Right lobe of liver (tissue), 6 donors: ENCODE measurements at places on chromosomes 6 and 20. TPM values are rescaled to one million over a fixed set of nuclear protein-coding genes. Genes with fewer than 3 reads are reported as not detected.

CTCFL gene
- total RNA-seq: 0.50 TPM

BACH2 gene
- 2.6 TPM for total RNA-seq

RAET1E gene
- not detected for total RNA-seq

ADA gene
- total RNA-seq: 3.1 TPM

DNA sequence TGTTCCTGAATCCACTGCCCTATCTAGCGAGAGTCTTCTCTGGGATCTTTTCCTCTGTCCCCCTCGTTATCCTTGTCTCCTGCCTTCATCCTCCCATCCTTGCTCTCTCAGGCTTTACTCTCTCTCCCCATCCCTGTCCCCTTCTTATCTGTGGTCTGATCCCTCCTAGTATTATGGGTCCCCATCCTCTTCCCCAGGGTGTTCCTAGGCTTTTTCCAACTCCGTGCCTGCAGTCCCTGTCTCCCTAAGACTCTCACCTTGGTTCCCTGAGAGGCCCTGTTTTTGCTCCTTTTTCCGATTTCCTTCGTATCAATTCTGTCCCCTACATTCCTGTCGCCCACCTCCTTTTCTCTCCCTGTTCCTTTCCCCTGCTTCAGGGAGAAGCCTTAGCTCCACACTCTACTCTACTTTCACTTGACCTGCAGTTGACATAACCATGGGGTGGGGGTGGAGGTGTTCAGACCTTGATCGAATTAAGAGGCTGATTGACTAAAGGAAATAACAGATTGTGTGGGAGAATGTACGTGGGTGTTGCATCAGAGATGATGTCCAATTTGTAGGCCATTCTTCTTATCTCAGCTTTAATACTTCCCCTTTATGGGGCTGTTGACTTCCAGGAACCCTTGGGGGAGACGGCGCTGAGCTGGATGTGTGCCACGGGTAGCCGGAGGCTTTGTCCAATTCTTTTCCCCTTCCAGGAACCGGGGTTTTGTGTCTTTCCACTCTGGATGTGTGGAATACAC lies 905 bp downstream of the PPARD start:
- peak overlapping the region; percentile 92 for H3K4me3 ChIP-seq
- peak; percentile 66 for DNase-seq
- H3K27ac ChIP-seq: peak overlapping the region; percentile 84
- peaks cover 16% of the 10 kb centered on the region for H3K4me1 ChIP-seq
- H3K36me3 ChIP-seq: no peaks in the 10 kb centered on the region

- no peaks in the 10 kb centered on the region for H3K36me3 ChIP-seq
- H3K27ac ChIP-seq: no peak overlapping the region
- no peaks in the 10 kb centered on the region for H3K27me3 ChIP-seq
- peak; percentile 35 for DNase-seq
These were observed 99.4 kb downstream of the YTHDF1 start for GRCh38 chr20:63116412-63117106.

- H3K4me3 ChIP-seq: no peak overlapping the region
- DNase-seq: peak; percentile 28
- no peaks in the 10 kb centered on the region for H3K4me1 ChIP-seq
- no peaks in the 10 kb centered on the region for H3K36me3 ChIP-seq
These were observed 1.2 kb downstream of the RAB44 start for GRCh38 chr6:36698871-36699271.

DNA sequence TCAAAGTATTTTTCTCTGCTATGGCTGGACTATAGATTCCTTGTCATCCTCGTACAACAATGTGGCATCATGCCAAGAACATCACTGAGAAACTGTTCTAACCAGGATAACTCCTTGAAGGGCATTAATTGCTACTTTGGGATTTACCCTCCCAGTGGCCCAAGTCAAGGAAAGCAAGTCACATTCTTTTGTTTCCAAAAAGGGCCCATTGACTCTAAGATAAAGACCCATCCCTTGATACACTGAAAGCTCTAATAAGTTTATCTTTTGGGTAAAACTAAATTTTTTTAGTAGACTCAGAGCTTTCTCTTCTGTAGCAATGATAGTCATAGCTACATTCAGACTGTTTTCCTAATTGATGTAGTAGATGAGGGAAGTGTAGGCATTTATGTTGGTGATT lies at the start of gene OR2J3:
OR2J3 (plus strand) TSS at position 301 of the 400 bp plus-strand sequence. CDS start 3,833 bp downstream, outside the sequence.
- no peaks in the 10 kb centered on the region for H3K36me3 ChIP-seq
- H3K27me3 ChIP-seq: no peaks in the 10 kb centered on the region
- H3K4me3 ChIP-seq: no peak within 1 kb of the TSS
- DNase-seq: no peak
- no peak within 1 kb of the TSS for H3K27ac ChIP-seq

DNA sequence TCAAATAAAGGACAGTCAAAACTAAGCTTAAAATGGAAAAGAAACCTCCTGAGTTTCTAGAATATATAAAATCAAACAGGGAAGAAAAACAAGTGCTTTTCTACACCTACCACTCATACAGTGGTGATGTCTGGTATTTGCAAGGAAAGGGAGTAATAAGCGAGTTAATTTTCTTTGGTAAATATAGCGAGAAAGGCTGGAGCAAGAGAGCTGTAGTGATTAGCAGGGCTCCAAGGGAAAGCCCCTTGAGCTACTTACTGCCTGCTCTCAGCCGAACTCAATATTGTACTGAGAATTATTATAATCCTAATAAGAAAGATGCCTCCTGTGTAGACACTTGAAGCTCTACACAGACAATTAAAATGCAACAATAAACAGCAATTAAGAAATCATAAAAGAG lies 296.3 kb downstream of the LAMA2 start:
- H3K27ac ChIP-seq: no peak overlapping the region
- H3K27me3 ChIP-seq: no peaks in the 10 kb centered on the region
- no peak overlapping the region for H3K4me3 ChIP-seq
- no peaks in the 10 kb centered on the region for H3K36me3 ChIP-seq

- H3K27me3 ChIP-seq: no peaks in the 10 kb centered on the region
- peak overlapping the region; percentile 93 for H3K27ac ChIP-seq
- DNase-seq: no peak
- no peaks in the 10 kb centered on the region for H3K36me3 ChIP-seq
- peak overlapping the region; percentile 78 for H3K4me3 ChIP-seq
These were observed 70.2 kb downstream of the HFE start for GRCh38 chr6:26157251-26158075.

- no peaks in the 10 kb centered on the region for H3K27me3 ChIP-seq
- no peaks in the 10 kb centered on the region for H3K4me1 ChIP-seq
- no peaks in the 10 kb centered on the region for H3K36me3 ChIP-seq
- no peak overlapping the region for H3K27ac ChIP-seq
- H3K4me3 ChIP-seq: no peak overlapping the region
These were observed 234.6 kb upstream of the ID4 start for GRCh38 chr6:19602434-19603013.

- H3K27ac ChIP-seq: no peak overlapping the region
- no peak for DNase-seq
- H3K4me1 ChIP-seq: no peaks in the 10 kb centered on the region
- H3K27me3 ChIP-seq: no peaks in the 10 kb centered on the region
- H3K4me3 ChIP-seq: no peak overlapping the region
These were observed 38.7 kb upstream of the ZBP1 start for GRCh38 chr20:57658833-57659516.

GRCh38 chr6:37168163-37168758 lies 1.7 kb upstream of the PIM1 start:
- peaks cover 4% of the 10 kb centered on the region for H3K36me3 ChIP-seq
- no peak overlapping the region for H3K4me3 ChIP-seq
- peaks cover 23% of the 10 kb centered on the region for H3K4me1 ChIP-seq
- no peaks in the 10 kb centered on the region for H3K27me3 ChIP-seq
- H3K27ac ChIP-seq: peak overlapping the region; percentile 86
